ENCODE measurements at places on chromosomes 3 and 15.
A peak's percentile ranks its signal among the peaks of the same experiment; 100 is the strongest.

DNA sequence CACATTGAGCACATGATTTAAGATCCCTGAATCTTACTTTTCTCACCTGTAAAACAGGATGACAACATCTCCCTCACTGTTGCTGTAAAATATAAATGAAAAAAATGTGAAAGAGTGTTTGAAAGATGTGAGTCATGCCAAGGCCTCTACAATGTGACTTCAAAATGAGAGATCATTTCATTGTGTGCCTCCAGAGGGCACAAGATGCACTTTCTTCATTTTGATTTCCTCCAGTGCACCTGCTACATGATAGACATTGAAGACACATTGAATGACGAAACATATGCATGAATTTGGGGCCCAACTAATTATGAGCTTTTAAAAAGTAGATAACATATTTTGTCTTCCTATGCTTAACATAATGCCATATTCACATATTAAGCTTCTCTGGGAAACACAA, 170.3 kb downstream of the MOBP start:
- DNase-seq, result no peak

- no peak for DNase-seq
Observed at GRCh38 chr15:49265911-49266310, 95.9 kb downstream of the GALK2 start.

DNA sequence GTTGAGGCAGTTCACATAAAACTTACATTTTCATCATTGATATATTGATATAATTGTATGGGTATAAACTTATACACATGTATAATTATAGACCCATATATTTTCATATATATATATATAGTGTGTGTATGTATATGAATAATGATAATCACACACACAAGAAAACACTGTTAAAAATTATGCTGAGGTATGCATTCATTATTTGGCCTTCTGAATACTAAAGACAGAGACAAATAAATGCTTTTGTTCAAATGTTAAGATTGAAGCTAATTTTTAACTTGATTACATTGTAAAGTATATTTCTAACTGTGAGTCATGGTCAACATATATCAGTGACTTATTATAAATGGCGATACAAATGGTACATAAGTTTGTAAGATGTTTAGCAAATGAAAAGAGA, 888.8 kb downstream of the OTOL1 start:
- DNase-seq, result no peak

GRCh38 chr15:76234337-76234889, 76.9 kb downstream of the ETFA start:
- no peak for DNase-seq

DNA sequence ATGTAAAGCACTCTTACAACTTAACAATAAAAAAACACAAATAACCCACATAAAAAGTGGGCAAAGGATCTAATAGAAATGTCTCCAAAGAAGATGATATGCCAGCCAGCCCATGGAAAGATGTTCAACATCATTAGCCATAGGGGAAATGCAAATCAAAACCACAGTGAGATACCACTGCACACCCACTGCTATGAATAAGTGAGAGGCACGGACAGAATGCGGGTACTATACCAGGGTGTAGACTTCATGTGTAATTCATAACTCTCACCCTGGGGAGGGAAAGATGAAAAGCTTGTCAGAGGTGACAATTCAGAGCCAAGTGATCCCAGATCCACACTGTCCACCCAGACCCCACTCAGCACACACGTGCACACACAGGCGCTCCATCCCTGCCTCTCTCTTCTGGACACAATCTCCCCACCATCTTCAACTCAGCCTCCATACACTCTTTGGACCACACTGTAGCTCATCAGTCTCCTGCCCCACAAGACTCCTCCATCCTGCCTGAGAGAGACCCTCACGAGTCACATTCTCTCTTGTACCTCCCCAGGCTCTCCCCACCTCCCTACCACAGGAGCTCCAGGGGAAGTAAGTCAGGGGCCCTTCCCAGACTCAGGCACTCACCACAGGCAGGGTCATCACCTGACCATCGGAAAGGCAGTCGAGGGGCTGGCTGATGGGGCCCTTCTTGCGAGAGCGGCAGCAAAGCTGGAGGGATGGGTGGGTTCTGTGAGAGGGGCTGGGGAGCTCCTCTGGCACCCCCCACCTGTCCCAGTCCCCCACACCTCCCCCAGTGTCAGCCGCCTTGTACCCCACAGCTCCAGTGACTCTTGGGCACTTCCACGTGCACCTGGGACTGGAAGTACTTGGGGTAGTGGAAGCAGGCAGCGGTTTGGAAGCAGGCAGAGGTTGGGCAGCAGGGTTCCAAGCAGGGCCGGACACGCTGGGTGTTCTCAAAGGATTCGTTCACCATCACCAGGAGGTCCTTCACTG, 21.3 kb downstream of the PLA2G4E start:
- no peak for DNase-seq

DNA sequence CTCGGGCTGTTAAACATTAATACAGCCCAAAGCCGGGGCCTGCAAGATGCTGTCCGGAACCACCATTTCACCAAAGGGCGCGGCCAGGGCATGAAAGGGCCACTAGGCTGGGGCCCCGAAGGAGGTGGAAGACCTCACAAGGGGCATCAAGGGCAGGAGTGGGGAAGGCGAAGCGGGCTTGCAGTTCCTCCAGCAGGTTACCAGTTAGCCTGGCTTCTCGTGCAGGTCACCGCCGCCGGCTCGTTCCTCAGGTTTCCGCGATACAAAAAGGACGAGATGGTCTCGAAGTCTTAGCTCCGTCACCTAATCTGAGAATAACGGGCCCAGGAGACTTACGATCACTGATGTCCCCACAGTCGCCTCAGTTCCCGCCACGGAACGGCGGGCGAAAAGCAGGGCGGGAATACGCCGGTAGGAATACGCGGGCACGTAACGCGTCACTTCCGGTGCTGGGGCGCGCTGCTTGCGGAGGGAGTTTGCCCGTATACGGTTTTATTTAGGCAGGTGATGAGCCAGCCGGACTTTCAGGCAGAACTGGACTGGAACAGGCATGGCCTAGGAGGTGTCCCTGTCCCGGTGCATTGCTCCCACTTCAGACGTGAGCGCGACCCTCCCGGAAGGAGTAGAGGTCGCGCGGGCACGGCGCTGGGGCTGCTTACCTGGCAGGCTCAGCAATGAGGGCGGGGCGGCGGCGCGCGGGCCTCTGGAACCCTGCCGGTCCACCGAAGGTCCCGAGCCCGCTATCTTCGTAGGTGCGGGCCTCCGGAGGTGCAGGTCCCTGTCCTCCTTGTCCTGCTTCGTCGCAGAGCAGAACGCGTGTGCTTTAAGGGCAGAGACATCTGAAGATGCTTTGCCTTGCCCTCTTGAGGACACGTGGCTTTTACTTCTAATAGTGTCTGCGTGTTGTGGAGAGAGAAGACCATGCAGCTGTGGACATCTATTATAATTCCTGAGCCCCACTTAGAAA, at the start of gene RFC4:
RFC4 (minus strand) TSS at position 394 of the 967 bp plus-strand sequence. CDS start 1,769 bp downstream, outside the sequence.
- no peak for DNase-seq

DNA sequence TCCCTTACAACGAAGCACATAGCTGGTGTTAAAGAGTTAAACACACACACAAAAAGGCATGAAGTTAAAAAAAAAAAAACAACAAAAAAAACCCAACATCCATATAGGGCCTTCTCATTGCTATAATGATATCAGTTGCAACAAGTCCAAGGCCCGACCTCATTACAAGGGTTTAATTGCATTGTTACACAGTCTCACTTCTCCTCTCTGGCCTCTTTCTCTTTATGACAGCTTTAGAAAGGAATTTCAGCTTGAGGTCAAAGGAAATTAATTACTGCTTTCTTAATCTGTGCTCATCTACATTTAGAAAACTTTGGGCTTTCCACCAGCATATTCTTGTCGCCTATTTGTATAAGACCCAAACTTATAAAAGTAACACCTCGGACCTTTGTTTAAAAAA, 342.1 kb downstream of the NR2F2 start:
- DNase-seq, result no peak

GRCh38 chr3:185089343-185089742, 63.5 kb downstream of the C3orf70 start:
- DNase-seq, result no peak

DNA sequence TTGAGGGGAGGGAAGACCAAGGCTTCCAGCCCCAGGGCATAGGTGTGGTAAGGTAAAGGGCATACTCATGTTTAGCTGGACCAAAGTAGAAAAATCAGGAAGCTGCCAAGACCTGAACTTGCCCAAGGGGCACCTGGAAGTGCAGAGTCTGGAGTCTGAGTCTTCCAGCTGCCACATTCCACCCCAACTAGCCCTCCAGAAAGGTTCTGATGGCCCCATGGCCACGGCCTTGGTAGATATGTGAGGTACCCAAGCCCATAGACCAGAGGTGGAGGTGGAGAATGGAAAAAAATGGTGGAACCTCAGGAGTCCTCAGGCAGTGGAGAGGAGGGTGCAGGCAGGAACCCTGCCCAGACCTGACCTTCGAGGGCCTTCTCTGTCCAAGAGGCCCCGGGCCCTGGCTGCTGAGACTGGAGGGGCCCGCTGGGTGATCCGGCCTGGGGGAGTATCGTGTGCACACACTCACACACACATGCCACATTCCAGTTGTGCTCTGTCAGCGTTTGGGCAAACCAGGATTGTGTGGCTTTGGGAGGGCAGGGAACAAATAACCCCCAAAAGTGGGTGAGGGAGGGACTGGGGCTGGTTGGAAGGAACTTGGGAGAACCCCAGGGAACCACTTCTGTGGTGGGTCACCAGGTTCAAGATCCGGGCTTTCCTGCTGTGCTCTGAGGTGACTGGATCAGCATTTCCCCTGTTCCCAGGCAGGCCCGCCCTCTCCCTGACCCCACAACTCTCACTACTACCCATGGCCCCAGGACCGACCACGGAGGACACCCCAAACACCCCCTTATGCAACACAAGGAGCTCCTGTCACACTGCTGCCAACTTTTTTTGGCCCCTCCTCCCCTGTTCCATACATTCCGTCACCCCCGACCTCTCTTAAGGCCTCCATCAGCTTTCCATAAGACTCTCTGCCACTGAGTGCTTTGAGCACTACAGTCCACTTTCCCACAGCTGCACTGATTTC, 11.6 kb downstream of the MYL3 start:
- DNase-seq, result no peak

- DNase-seq, result no peak
Observed at GRCh38 chr3:74027121-74027520, 402.4 kb upstream of the PDZRN3 start.

GRCh38 chr3:171113716-171114115, 87.2 kb upstream of the SLC2A2 start:
- DNase-seq, result no peak

- DNase-seq, result peak; percentile 35
Observed at GRCh38 chr3:134600685-134601463, 49.9 kb downstream of the KY start.

- no peak for DNase-seq
Observed at GRCh38 chr15:31197497-31198414, 96.2 kb upstream of the TRPM1 start.

DNA sequence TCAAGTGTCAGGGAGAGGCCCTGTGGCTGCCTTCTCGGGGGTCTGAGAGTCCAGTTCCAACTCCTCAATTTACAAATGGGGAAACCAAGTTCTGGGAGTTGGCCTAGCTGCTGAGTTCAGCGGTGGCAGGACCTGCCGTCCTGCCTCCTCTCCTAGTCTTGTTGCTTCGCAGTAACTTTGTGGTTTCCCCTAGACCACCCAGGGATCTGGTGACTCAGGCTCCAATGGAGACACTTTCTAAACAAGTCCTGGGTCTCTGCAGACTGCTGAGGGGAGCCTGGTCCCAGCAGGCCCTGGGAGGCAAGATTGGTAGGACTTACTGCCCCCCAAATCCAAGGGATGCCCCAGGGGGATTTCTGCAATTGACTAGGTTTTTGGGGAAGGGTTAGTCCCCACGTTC, 83.6 kb downstream of the SMAD6 start:
- DNase-seq, result no peak

DNA sequence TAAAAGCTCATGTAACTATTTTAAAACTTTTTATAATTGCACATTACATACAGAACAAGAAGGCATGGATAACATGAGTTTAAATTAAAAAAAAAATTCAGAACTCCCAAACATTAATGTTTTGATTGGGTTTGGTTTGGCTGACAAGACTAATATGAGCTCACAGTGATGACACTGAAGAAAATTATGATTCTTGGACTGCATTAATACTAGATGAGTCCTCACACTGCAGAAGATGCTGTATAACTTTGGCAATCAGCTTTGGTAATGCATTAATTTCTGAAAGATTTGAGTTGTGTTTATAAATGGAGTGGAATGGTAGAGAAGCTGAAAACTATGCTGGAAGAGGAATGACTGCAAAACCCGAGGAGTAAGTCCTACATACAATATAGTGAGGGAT, 358.9 kb downstream of the PLCL2 start:
- no peak for DNase-seq

DNA sequence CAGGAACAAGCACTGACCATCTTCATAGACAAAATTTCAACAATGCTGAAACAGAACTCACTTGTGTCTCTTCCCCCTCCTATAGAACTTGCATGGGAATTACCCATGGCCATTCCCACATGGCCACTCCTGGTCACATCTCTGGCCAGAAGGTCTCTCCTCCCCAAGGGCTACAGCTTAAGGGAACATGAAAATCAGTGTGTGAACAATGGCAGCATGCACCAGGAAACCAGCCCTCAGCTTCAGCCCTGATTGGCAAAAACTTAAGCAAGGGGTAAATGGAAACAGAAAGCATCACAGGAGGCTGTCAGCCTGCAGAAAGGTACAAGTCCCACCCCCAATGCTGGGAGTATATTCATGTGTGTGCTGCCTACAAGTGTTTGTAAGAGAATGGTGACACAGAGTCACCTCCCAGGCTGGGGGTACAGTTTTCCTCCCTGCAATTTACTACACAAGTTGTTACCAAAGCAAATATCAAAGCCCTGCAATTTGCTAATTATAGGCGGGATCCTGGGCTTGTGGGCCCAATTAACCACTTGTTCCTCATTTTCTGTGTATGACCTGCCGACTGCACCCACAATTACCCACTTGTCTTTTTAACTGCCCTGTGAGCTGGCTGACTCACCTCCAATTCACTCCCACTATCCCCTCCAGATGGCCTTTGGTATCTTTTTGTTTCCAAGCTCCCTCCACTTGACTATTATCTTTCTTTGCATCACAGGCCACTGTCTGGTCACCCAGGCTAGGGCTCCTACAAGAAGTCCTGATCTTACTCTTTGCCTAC, 84.4 kb upstream of the HES1 start:
- no peak for DNase-seq

DNA sequence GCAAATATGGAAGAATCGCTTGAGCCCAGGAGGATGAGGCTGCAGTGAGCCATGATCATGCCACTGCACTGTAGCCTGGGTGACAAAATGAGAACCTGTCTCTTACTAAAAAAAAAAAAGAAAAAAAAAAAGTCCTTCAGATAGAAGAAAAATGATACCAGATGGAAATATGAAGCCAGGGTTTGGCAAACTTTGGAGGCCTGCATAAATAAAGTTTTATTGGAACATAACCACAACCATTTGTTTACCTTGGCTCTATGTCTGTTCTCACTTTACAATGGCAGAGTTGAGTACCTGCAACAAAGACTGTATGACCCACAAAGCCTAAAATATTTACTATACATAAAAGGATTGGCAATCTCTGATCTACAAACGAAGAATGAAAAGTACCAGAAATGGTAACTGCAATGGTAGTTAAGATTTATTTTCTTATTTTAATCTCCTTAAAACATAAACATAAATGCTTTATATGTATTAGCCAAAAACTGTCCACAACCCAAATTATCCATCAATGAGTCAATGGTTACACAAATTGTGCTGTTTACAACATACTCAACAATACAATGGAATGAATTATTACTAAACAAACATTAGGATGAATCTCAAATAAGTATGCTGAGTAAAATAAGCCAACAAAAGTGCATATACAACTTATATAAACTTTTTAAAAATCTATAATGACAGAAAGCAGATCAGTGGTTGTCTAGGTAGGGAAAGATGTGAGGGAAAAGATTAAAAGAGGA, 41.8 kb downstream of the GOLGB1 start:
- DNase-seq, result no peak

- no peak for DNase-seq
Observed at GRCh38 chr3:175200391-175201095, 341.4 kb downstream of the NAALADL2 start.

Measured in HS-27A (cell line).